ENCODE measurements at places on chromosomes 13 and 19.
A peak's percentile ranks its signal among the peaks of the same experiment; 100 is the strongest.

GRCh38 chr19:16041299-16041990, 34.9 kb upstream of the TPM4 start:
- peak; percentile 51 for DNase-seq

- peak; percentile 18 for DNase-seq
Observed at GRCh38 chr19:1690699-1691307, 38.4 kb upstream of the TCF3 start.

- peak; percentile 55 for DNase-seq
Observed at GRCh38 chr13:50646070-50646469, 197.4 kb downstream of the DLEU7 start.

DNA sequence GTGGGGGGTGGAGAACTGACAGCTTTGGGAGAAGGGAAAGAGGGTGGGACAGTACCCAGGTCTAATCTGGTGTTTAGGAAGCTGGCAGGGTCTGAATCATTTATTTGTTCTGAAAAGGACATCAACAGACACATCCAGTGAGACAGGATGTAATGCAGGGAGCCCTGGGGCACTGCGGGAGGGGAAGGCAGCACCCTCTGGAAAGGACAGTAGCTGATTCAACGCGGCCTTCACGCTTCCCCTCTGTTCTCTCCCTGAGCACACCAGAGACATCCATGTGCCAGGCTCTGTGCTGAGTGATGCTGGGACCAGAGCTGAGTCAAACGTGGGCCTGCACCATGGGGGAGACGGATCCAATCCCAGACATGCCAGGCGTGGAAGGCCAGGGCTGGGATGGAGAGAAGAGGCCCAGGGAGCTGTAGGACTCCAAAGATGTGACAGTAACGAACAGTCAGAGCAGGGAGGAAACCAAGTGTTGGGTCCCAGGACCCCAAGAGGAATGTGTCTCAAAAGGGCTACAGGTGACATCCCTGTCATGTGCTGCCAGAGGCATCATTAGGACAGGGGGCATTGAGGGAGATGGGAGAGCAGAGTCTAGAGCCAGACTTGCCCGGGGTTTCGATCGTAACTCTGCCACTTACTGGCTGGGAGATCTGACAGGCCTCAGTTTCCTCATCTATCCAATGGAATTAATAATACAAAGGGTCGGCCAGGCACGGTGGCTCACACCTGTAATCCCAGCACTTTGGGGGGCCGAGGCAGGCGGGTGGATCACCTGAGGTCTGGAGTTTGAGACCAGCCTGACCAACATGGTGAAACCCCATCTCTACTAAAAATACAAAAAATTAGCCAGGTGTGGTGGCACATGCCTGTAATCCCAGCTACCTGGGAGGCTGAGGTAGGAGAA, 1.7 kb downstream of the ETFB start:
- DNase-seq, result no peak

DNA sequence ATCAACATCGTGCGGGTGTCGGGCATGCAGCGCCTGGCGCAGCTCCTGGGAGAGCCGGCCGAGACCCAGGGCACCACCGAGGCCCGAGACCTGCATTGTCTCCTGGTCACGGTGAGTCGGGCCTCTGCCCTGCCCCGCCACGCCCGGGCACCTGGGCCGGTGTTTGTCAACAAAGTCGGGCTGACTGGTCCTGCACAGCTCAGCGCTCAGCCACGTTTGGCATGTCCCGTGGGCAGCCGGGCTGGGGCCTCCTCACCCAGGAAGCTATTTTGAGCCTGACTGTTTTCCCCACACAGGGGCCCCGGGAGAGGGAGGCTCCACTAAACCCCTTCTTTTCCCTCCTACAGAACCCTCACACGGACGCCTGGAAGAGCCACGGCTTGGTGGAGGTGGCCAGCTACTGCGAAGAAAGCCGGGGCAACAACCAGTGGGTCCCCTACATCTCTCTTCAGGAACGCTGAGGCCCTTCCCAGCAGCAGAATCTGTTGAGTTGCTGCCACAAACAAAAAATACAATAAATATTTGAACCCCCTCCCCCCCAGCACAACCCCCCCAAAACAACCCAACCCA, 1.3 kb downstream of the GADD45B start:
- DNase-seq, result peak; percentile 51

DNA sequence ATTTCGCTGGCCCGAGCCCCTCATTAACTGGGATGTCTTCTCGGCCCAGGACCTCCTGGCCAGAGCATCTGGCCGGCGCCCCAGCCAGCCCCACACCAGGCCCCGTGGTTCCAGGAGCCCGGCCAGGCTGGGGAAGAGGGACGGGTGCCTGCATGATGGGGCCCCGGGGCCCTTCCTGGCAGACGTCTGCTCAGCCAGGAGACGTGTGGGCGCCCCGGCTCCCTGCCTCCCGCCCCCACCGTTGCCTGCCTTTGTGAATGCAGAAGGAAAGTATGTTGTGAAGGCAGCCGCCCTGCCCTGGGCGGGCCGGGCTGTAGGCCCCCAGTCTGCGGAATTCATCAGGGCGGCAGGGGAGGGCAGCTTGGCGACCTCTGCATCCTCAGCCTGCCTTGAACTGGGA, 4.4 kb upstream of the COMP start:
- peak; percentile 17 for DNase-seq

DNA sequence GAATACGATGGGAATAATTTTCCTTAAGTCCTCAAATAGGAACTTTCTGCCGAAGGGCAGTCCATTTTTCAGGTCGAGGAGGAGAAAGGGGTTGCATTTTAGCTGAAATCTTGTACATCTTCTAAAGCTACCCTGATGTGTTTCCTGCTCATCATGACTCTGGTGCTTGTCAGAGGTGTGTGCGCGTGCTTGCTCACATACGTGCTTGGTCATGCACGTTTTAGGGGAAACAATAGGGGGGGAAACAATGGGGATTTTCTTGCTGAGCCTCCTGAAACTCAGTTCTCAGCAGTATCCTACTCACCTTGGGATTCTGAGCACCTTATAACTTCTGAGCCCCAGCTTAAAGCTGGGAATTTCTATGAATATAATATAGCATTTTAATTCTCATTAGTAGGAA, 44.7 kb downstream of the TM9SF2 start:
- no peak for DNase-seq

- DNase-seq, result peak; percentile 41
Observed at GRCh38 chr19:24159707-24160106, 72.7 kb downstream of the ZNF254 start.

- no peak for DNase-seq
Observed at GRCh38 chr13:72648513-72649065, 78.8 kb downstream of the MZT1 start.

GRCh38 chr19:38933544-38933943, 2.8 kb downstream of the MRPS12 start:
- DNase-seq, result no peak

- DNase-seq, result no peak
Observed at GRCh38 chr19:42272989-42273406, 3.9 kb downstream of the CIC start.

DNA sequence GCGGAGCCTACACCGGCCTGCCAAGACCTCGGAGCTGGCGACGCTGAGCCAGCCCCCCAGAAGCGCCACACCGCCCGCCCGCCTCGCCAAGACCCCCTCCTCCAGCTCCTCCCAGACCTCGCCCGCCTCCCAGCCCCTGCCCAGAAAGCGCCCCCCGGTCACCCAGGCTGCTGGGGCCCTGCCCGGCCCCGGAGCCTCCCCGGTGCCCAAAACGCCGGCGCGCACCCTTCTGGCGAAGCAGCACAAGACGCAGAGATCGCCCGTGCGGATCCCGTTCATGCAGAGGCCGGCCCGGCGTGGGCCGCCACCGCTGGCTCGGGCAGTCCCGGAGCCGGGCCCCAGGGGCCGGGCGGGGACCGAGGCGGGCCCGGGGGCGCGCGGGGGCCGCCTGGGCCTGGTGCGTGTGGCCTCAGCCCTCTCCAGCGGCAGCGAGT, 10.2 kb downstream of the C19orf25 start:
- DNase-seq, result peak; percentile 61

DNA sequence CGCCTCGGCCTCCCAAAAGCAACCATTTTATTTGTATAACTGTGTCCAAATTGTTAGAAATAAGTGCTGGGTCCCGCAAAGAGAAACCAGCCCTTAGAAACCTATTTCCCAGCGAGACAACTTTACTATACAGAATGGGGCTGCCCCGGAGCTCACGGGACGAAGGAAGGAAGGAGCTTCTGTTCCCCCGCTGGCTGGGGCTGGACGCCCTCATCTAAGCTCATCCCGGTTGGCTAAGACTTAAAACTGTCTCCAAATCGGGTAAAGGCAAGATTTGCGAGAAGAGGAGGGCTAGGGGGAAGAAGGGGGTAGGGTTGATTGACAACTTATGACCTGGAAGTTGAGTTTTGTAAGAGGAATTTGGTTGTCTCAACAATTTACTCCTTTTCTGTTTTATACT, 12.3 kb upstream of the BSG start:
- no peak for DNase-seq

- DNase-seq, result no peak
Observed at GRCh38 chr19:48428670-48429069, 17.1 kb upstream of the GRWD1 start.

GRCh38 chr19:34260771-34261173, 6.4 kb downstream of the GARRE1 start:
- peak; percentile 54 for DNase-seq

- no peak for DNase-seq
Observed at GRCh38 chr19:34118879-34119748, 53.2 kb upstream of the LSM14A start.

DNA sequence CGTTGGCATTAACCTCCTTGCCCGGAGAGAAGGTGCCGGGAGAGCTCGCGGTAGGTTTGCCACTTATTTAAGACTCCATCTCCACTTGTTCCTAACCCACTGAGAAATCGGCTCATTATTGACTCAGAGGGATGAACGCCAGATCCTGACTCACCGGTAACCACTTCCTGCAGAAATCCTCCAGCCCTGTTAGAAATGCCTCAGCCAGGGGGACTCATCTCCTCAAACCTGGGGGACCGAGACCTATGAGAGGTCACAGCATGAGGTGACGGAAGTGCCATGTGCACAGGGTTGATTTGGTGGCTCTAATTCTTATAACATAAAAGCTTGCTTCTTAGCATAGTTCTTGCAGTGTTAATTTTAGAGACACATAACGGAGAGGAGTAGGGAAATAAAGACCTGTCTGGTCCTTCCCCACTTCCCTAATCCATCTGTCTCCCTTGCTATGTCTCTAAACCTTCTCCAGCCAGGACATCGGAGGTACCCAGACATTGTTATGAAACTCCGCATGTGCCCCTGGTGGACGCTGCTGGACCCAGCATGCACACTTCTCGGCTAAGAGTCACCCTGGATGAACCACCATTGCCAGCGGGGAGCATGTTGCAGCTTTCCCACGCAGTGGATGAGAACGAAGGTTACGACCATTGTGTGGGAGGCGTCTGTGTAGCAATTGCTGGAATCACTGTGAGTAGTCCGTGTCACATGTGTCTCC, 158.9 kb downstream of the EFNB2 start:
- DNase-seq, result peak; percentile 98

DNA sequence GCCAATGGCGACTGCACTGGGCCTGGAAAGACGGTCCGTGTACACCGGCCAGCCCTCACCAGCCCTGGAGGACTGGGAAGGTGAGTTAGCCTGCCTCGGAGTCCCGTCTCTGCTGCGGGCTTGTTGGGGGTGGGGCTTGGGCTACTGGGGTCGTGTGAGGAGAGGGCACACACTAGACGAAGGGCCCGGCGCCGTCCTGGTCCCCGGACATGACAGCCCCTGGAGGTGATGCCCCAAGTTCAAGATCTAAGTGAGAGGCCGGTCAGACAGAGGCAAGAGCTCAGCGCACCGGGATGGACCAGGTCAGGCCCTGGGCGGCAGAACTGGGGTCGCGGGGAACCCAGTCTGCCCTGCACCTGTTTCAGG, 1.6 kb downstream of the CILP2 start:
- DNase-seq, result no peak

GRCh38 chr13:101325423-101325822, 90.9 kb downstream of the NALCN start:
- no peak for DNase-seq

DNA sequence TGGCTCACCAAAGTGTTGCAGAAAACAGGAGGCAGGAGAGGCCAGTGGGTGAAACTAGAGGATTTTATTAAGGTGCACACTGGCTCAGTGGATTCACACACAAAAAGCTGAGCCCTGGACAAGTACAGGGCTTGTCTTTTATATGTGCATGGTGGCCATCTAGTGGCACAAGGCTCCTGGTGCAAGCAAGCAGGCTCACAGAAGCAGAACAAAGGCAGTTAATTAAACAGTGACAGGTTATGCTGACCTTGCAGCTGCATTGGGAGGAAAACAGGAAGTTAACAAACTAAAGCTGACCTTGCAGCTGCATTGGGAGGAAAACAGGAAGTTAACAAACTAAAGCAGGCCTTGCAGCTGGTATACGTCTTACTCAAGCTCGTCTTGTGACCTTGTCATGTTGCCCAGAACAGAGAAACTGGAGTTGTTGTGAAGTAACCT, 65.3 kb upstream of the ZNF681 start:
- peak; percentile 12 for DNase-seq

DNA sequence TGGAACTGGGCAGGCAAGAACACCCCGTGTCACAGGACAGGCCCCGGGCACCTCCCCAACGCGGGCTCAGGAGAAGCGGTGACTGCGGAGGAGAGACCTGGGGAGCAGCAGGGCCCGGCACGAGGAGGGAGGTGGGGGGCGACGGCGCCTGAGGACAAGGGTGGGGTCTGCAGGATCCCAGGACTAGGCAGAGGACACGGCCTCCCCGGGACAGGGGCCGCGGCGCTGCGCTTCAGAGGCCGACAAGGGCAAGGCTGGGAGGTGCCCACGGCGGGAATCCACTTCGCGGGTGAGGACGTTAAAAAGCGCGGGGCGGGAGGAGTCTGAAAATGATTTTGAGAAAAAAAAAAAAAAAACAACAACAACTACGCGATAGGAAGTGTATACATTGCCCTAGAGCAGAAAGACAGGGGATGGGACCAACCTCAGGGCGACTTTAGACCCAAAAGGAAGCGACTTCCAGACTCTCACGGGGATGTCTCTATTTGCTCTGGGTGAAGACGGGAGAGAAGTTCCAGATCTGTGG, 44.9 kb downstream of the ZNF611 start:
- DNase-seq, result peak; percentile 9

DNA sequence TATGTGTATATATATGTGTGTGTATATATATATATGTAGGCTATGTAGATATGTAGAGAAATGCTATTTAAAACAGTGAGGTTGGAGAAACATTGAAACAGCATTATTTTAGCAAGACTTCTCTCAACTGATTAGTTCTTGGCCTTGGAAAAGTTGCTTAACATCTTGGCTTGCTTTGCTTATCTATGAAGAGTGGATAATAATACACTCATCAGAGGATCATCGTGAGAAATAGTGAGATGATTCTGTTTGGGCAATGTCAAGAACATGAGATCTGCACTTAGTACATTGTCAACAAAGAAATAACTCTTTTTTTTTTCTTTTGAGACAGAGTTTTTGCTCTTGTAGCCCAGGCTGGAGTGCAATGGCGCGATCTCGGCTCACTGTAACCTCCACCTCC, 128.3 kb downstream of the KLF5 start:
- peak; percentile 65 for DNase-seq

- no peak for DNase-seq
Observed at GRCh38 chr13:93233997-93234416, 7.4 kb downstream of the GPC6 start.

GRCh38 chr19:2636897-2637683, 65.4 kb downstream of the GNG7 start:
- peak; percentile 38 for DNase-seq

GRCh38 chr13:50463719-50464118, 379.8 kb downstream of the DLEU7 start:
- no peak for DNase-seq

GRCh38 chr19:5515737-5516136, 52.0 kb downstream of the TINCR start:
- DNase-seq, result no peak
